CD8-positive, alpha-beta memory T cell (primary cell): ENCODE measurements at places on chromosomes 2 and 18. TPM values are rescaled to one million over a fixed set of nuclear protein-coding genes. Genes with fewer than 3 reads are reported as not detected.

The TNFAIP6 gene
- total RNA-seq = not detected

The EPC2 gene
- total RNA-seq = 29.6 TPM

The SERPINB12 gene
- not detected for total RNA-seq

The CCDC68 gene
- total RNA-seq = not detected

The OXER1 gene
- 0.11 TPM for total RNA-seq

The NAT8 gene
- not detected for total RNA-seq

The LYPD6 gene
- not detected for total RNA-seq
